Activated naive CD4-positive, alpha-beta T cell treated with anti-CD3 and anti-CD28 coated beads for 36 hours (primary cell): ENCODE measurements at places on chromosomes 5 and 9. TPM values are rescaled to one million over a fixed set of nuclear protein-coding genes. Genes with fewer than 3 reads are reported as not detected.

The TRUB2 gene
- total RNA-seq = 29.4 TPM

DNA sequence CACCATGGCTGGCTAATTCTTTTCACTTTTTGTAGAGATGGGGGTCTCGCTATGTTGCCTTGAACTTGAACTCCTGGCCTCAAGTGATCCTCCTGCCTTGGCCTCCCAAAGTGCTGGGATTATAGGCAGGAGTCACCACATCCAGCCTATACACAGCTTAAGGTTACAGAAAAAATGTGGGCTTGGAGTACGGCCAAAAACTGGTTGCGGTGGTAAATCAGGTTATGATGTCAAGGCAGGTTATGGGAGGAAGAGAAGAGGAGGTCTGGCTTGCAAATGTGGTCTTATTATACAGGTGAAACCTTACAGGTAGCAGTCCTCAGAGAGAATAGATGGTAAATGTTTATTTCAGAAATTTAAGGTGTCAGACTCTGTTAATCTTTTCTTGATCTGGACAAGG, 30.7 kb upstream of the SYK start:
- DNase-seq = no peak

The WHRN gene
- 2.1 TPM for total RNA-seq

DNA sequence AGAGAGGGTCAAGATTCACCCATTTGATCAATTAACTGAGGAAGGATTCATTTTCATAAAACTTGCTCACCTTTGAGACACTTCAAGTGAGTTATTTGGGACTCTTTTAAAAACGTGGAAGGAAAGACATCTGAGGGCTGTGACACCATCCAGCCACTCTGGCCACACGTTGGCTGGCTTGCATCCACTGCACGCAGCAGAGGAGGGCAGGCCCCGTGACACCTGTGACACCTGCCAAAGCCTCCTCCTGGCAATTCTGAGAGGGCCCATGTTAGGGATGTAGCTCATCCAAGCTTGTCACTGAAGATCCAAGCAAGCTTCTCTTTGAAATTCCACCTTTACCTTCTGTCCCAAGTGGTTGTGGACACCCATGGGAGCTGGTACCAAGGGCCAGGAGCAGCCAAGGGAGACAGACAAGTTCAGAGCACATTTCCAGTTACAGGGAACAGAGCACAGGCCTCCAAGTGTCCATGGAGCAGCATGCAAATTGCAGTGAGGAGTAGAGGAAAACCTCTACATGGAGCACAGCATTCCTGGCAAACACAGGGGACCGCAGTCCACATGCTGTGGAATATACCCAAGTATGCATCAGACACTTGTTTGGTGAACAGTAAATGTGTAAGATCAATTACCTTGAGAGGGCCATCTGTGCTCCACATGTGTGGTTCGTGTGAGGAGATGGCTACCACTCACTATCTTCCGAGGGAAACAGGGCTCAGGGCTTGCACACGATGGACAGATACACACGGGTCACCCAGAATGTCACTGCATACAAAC, 4.8 kb downstream of the PRSS3 start:
- no peak for DNase-seq

The TMEM252 gene
- total RNA-seq = not detected

GRCh38 chr5:62574599-62574998, 4.0 kb upstream of the LRRC70 start:
- DNase-seq = no peak

DNA sequence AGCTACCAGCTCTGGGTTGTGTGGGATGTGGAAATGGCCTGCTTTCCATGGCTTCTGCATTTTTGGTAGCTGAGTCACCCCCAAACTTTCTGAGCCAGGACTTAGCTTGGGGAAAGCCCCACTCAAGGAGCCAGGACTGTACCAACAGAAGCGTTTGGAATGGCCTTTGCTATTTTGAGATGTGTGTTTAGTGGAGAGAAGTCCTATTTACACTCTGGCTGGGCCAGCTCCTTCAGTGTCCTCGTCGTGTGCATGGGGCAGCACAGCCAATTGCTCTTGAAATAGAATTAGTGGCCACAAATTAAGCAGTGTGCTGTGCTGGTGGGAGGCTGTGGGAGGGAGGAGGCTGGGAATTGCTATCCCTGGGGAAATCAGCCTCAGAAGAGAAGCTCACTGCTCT, 51.6 kb downstream of the ENTREP1 start:
- DNase-seq = no peak

DNA sequence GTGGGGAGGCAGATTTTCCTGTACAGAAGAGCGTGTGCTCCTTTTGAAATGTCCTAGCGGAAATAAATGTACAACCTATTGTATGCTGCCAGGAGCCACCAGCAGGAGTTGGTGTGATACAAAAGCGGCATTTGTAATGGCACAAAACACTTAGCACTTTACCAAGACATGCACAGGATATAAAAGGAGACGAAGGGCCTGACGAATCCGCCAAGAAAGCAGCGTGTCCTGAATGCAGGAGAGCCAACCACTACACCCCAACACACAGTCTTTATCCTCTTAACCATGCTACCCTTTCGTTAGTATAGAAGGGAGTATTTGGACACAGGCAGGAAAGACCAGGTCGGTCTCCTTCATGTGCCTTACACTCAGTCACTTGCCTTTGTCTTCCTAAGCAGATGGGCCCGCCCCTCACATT, 218.1 kb downstream of the TRIM32 start:
- no peak for DNase-seq

The TNFSF8 gene
- 25.9 TPM for total RNA-seq

The IFNB1 gene
- 0.44 TPM for total RNA-seq

- no peak for DNase-seq
These were observed 23.0 kb downstream of the SPEF2 start for GRCh38 chr5:35640623-35641022.

GRCh38 chr5:139704748-139705147, 56.6 kb downstream of the CXXC5 start:
- no peak for DNase-seq

DNA sequence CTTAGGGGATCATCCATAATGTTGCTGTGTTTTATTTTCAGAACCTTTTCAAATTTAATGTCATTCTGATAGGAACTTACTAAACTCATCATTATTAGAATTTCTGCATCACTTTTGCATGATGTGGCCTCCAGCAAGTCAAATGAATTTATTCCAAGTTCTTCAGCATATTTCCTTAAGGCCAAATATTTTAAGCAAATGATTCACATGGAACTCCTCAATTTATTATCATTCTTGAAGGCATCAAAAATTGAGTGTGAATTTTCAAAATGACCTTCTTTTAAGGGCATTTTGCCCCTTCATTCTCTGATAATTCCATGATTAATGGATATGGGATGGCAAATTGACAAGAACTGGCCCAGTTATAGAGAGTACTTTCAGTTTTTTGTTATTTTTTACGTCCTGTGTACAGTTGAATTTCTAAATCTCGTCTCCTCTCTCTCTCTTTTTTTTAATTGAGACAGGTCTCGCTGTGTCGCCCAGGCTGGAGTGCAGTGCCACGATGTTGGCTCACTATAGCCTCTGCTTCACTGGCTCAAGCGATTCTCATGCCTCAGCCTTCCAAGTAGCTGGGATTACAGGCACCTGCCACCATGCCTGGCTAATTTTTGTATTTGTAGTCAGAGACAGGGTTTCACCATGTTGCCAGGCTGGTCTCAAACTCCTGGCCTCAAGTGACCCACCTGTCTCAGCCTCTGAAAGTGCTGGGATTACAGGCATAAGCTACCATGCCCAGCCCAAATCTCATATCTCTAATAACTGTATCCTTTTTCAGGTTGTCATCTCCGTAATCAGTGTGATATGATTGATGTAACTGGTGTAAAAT, 29.1 kb downstream of the GPR21 start:
- no peak for DNase-seq

DNA sequence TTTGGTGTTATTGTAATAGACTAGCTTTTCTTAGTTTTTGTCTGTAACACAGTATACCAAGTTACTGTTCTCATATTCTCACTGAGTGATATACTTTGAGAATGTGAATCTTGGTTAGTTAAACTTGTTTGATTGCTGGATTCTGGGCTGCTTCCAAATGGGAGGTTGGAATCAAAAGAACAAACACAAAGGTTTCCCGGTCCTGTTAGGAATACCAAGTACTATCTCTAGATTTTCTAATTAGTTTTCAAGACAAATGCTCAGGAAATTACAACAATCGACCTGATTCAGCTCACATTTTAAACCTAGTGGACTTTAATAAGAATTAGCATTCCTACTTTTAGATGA, 244.3 kb downstream of the CSNK1G3 start:
- no peak for DNase-seq

GRCh38 chr5:51986733-51987132, 603.5 kb downstream of the ISL1 start:
- no peak for DNase-seq

The DDX46 gene
- 47.3 TPM for total RNA-seq

The LTC4S gene
- total RNA-seq = 0.79 TPM
